Cerebellar nuclear complex (tissue), 1 donor: ENCODE measurements at places on chromosomes 7 and 10.

DNA sequence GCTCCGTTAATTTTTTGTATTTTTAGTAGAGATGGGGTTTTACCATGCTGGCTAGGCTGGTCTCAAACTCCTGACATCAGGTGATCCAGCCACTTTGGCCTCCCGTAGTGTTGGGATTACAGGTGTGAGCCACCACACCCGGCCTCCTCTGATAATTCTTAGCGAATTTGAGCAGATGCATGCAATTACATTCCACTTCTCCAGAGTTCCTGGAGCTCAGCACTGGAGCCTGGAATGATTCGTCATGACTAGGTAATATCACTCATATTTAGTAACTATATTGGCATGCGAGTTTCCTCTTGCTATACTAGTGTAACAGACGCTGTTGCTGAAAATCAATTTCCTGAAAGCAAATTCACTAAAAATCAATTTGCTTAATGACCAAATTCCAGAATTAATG lies 86.8 kb downstream of the MKX start:
- no peak for DNase-seq

DNA sequence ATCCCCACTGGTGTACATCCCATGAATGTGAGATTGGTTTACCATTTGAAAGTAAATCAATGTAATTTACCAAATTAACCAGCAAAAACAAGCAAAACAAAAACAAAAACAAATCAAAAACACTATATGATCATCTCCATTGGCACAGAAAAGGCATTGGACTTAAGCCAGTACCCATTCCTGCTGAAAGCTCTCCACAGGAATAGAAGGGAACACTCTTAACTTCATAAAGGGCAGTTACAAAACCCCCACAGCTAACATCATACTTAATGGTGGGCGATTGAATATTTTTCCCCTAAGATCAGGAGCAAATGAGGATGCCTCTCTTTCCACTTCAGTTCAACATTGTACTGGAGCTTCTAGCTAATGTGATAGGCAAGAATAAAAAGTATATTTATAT lies 34.1 kb downstream of the PRKG1 start:
- no peak for DNase-seq

DNA sequence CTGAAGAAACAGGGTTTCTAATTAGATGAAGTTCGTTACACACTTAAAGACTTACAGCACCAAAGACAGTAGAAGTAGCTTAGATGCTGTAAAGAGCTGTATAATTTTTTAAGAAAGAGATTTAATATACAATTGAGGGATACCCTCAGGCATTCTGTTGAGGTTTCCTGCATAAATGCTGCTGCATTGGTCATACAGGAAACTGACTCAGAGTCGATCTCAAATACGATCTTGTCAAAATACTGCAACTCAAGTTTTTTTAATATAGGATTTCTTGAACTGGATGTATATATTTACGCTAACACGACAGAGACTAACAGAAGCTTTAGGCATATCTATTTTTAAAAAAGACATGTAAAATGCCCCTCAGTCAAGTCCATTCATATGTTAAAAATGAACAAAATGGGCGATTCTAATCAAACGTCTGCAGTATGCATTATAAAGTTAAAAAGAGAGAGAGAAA lies 2.4 kb upstream of the ARID5B start:
- no peak for DNase-seq

DNA sequence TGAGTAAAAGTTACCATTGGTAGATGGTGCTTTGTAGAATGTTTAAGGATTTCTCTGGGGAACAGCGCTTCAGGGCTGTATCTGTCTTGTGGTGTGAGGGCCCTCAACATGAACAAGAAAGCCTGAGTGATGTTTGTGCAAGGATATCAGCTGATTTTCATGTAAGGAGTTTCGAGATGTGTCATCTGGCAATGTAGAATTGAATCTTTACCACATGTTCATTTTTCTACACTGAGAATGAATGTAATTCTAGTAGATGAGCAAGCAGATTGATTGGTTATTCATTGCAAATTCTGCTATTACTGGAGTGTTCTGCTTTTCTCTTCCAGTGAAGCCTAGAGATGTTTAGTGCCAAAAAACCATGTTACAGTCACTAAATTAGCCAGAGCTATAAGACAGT lies 87.7 kb downstream of the ST7 start:
- no peak for DNase-seq

- no peak for DNase-seq
These were observed 44.8 kb upstream of the SP8 start for GRCh38 chr7:20831451-20831850.

GRCh38 chr7:99990460-99990852 lies 14.6 kb upstream of the AZGP1 start:
- no peak for DNase-seq

DNA sequence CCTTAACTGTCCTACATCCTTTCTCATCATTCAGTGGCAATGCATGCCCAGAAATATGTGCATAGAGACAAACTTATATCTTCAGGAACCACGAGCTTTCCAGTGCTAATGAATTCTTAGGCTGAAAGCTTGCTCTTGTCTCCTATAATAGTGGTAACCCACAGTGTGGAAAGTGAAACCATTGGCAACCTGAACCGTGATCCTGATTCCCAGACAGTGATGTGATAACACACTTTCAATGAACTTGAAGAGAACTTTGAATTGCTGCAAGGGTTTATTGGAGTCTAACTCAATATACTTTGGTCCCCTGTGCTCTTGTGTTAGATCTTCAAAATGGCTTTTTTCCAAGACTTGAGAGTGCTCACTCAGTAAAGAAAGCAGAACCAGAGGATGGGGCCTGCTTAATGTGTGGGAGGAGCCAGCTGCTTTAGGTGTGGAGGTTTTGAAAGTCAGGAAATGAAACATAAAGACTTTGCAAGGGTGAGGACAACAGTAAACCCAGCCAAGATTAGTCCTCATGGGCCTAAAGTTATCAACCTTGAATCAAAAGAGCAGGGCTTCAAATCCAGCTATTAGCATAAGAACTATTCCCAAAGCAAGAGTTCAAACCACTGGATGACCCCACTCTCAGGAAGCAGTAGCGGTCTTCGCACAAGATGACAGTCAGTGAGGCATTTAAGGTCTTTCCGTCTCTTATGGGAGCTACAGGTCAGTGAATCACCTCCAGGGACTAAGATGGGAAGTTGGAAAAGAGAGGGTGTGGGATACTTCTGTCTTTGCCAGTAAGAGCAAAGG lies 332.4 kb upstream of the NRP1 start:
- no peak for DNase-seq

DNA sequence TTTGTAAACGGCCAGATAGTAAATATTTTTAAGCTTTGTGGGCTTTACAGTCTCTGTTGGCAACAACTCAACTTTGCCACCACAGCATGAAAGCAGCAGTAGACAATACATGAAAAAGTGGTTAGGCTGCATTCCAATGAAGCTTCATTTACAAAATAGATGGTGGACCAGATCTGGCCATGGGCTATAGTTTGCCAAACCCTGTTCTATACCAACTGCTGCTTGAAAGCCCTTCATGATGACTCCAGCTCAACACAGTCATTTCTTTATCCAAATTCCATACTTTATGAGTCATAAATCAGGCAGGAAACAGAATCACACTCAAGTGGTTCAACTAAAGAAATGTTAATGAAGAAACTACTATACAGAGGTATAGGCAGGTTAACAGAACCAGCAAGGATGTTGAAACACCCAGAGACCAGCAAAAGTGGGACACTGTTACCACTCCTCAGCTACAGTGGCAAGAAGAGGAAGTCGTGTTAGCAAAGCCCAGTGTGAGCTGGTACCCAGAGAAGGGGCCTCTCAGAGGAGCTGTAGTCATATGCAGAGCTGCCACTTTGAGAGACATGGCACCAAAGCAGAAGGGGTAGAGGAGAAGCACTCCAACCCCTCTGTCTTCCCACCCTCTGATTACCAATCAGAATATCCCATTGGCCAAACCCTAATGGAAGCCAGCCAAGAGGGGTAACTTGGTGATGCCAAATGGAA lies 72.5 kb downstream of the PRLHR start:
- DNase-seq = no peak

GRCh38 chr7:125966278-125967048 lies 1036.8 kb upstream of the POT1 start:
- no peak for DNase-seq

GRCh38 chr7:17131060-17131345 lies 167.4 kb upstream of the AHR start:
- no peak for DNase-seq

GRCh38 chr7:80937336-80937735 lies 18.5 kb upstream of the SEMA3C start:
- no peak for DNase-seq

DNA sequence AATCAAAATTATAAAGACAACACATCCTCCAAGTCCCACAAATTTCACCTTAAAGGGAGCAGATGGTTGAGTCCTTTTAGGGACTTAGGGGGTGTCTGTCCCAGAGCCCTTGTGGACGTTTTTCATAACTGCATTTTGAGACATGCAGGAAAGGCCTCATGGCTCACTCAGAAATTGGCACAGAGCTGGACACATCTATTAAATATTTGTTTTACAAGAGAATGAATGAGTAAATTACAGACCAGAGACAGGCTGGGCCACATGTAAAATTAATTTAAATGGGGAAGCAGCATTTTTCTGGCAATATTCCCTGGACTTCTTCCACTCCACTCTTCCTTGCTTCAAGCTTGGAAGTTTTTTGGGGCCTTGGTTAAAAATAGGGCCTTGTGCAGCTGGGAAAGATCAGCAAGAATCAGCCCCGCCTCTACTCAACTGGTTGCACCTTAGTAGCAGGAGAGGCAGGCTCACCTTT lies 20.0 kb downstream of the LAMB1 start:
- DNase-seq = no peak

- no peak for DNase-seq
These were observed 79.3 kb upstream of the IL6 start for GRCh38 chr7:22647451-22648257.

- DNase-seq = no peak
These were observed 218.8 kb downstream of the ZWINT start for GRCh38 chr10:56142092-56142728.

DNA sequence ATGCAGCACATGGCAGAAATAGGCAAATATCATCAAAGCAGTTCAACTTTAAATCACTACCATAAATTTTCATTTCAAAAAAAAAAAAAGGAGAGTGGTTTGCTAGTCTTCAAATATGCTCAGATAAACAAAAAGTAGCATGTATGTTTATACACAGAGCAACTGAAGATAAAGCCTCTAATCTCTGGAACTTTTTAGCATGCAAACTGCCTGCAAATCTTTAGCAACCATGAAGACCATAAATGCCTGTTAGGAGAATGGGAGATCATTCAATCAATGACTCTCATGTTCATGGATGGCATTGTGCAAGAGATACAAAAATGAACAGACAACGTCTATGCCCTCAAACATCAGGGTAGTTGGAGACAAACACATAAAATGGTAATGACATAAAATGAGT lies 57.3 kb downstream of the ORC5 start:
- no peak for DNase-seq

- peak; percentile 55 for DNase-seq
These were observed 8.0 kb upstream of the GRK5 start for GRCh38 chr10:119199231-119199992.

DNA sequence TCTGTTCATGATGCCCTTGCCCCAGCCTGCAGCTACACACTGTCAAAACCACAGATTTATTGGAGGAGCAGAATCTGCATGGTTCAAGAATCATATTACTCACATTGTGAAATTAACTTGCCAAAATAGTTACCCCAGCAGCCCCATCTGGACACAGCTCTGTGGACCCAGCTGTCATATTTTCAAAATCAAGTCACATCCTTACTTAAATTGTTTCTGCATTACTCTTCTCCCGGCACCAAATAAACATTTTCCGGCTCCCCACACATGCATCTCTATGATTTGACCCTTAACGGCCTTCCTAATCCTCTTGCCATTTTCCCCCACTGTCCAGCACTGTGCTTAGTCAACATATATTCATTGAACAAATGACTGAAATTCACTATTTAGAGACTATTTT lies 43.8 kb upstream of the GPR26 start:
- no peak for DNase-seq

GRCh38 chr7:17401791-17402627 lies 103.6 kb downstream of the AHR start:
- no peak for DNase-seq

GRCh38 chr7:78578686-78579085 lies 780.1 kb downstream of the PHTF2 start:
- no peak for DNase-seq
